ENCODE measurements at places on chromosomes 5 and 9.
A peak's percentile ranks its signal among the peaks of the same experiment; 100 is the strongest.

DNA sequence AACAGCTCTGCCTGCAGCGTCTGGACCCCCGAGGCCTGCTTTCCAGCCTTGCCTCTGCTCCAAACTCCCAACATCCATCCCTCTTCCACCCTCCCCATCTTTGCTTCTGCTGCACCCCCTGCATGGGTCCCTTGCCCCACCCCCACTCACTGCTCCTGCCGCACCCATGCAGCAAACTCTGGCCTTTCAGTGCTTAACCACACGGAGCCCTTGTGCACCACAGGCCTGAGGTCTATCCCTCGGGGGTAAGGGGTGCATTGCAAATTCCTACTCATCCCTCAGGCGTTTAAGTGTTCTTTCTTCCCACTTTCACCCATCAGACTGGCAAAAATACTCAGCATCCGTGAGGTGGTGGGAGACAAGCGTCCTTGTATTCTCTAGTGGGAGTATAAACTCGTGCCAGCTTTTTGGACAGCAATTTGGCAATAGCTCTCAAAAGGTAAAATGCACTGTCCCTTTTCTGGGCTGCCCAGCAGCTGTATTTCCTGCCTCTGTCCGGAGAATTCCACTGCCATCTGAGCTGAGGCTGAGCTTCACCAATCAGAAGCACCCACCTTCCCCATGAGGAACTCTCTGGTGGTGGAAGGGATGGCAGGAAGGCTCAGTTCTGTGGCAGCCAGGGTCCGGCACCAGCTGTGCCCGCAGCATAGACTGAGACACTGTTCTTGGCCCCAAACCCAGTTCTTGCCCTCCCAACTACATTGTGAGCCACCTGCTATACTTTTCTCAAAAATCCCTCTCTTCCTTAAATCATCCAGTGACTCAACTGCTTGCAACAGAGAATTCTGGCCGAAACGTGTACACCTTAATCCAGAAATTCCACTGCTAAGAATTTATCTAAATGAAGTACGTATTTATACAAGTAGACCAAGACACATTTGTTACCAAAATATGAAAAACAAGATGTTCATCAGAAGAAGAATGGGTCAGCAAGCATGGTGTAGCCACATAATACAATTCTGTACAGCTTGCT, 15.0 kb downstream of the PSMB7 start:
- DNase-seq, result no peak

- no peak for DNase-seq
Measured at GRCh38 chr5:180171568-180172094, 37.4 kb downstream of the RASGEF1C start.

DNA sequence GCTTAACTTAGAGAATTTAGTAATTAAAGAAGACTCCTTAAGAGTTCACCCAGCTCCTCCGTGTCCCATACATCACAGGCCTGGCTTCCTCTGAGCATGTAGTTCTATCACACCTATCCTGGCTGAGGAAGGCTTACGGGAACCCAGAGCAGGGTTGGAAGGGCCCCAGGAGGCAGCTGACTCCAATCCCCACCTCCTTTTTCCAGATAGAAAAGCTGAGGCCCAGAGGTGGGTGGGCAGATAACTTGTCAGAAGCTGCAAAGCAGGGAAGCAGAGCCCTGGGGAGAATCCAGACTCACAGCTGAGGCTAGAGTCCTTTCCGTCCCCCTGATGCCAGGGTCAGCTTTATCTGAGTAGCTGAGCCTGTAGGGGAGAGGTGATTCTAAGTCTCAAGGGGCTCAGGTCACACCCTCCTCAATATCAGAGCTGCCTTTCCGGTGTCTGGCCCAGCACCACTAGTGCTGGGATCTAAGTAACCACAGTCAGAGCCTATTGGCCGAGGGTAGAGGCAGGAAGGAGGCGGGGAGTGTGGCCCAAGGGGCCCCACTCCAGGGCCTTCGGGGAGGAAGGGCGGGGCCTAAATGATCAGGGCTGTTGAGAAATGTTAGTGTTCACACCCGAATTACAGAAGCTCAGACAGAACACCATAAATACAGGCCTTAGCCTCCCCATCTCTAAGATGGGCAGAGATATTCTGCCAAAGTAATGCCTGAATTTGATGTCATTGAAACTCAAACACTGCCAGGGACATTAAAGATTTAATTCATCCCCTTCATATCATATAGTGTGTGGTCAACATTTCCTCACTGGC, 9.9 kb downstream of the CCDC69 start:
- no peak for DNase-seq

- DNase-seq, result no peak
Measured at GRCh38 chr9:69272212-69272611, 52.8 kb upstream of the ENTREP1 start.

- no peak for DNase-seq
Measured at GRCh38 chr5:78420548-78420947, 60.1 kb downstream of the SCAMP1 start.

- no peak for DNase-seq
Measured at GRCh38 chr9:2967766-2968165, 123.9 kb upstream of the PUM3 start.

- no peak for DNase-seq
Measured at GRCh38 chr5:163535290-163535689, 29.9 kb downstream of the MAT2B start.

DNA sequence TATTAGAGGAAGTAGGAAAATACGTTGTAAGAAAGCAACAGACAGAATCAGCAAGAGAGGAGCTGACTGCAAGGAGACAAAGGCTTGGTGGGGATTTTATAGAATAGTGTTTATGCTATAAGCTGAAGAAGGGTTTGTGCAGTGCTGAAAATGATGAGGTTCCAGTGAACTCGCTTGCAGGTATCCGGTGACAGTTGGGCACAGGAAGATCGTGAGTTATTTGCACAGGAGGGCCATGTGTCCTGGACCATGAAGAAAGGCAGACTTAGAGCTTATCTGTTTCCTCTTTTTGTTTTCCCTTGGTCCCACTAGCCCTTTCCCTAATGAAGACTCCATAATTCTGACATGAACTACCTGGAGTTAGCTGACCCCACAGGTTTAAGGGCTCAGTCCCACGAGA, 61.4 kb downstream of the NXNL2 start:
- DNase-seq, result no peak

- DNase-seq, result no peak
Measured at GRCh38 chr9:84294241-84294950, 46.2 kb downstream of the SLC28A3 start.

- DNase-seq, result no peak
Measured at GRCh38 chr9:19127871-19128500, 694 bp upstream of the PLIN2 start.

DNA sequence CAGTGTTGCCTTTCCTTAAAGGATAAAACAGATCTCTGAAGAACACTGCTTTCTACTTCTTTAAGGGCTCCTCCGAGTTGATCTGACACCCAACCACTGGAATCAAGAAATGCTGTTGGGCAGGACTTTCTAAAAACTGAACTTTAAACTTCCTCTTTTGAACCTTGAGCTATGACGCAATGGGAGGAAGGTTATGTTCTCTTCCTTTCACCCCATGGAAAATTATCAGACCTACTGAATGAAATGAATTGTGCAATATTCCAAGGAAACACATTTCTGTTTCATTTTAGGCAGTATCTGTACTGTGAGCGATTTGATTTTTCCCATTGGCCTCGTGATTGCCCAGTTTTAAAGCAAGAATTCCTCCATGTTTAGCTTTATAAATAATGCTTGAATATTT, 206.0 kb upstream of the PRR16 start:
- DNase-seq, result no peak

- DNase-seq, result no peak
Measured at GRCh38 chr5:44935262-44935661, 126.5 kb downstream of the MRPS30 start.

DNA sequence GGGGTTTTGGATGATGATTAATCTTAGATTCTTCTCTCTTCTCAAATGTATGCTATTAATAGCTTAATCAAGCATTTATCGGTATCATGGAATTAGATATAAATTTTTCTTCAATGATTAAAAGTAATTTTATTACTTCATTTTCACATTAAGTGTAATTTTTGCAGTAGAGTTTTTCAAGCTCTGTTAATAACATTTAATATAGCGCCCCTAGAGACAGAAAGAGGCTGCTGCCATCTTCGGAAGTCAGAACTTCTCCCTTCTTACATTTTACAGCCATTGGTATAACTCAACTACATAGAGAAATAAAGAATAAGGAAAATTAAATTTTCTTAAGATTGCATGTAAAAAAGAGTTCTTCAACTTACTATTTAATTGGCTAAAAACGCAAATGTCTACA, 540.3 kb downstream of the GABRG2 start:
- no peak for DNase-seq

- no peak for DNase-seq
Measured at GRCh38 chr9:129405089-129405826, 215.6 kb downstream of the C9orf50 start.

GRCh38 chr5:162217037-162217436, 149.5 kb downstream of the GABRG2 start:
- no peak for DNase-seq

- DNase-seq, result no peak
Measured at GRCh38 chr5:41509399-41510175, 814 bp downstream of the PLCXD3 start.

- no peak for DNase-seq
Measured at GRCh38 chr9:111979561-111979960, 82.9 kb downstream of the UGCG start.

DNA sequence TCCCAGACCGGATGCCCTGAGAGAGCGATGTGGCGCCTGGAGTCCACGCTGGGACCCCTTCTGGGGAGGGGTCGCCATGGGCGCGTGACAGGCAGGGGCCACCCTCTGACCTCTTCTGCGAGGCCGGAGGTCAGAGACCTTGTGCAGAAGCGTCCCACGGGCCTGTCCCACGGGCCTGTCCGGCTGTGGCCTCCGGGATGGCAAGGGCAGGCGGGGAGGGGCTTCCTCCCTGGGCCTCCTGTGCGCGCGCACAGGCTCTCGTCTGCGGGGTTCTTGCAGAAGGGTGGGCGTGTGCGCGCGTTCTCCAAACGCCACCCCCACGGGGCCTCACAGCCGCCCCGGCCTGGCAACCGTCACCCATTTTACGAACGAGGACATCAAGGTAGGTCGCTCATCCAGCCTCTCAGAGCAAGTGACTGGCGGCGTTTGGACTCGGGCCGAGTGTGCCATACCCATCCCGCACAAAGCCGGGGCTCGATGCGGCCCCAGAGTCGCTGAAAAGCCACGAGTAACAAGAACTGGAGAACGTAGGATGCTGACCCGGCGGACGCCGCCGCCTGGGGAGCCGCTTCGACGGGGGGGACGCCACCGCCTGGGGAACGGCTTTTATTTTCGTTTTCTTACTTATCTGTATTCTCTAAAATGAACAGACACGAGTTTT, 897 bp downstream of the AHRR start:
- DNase-seq, result no peak

DNA sequence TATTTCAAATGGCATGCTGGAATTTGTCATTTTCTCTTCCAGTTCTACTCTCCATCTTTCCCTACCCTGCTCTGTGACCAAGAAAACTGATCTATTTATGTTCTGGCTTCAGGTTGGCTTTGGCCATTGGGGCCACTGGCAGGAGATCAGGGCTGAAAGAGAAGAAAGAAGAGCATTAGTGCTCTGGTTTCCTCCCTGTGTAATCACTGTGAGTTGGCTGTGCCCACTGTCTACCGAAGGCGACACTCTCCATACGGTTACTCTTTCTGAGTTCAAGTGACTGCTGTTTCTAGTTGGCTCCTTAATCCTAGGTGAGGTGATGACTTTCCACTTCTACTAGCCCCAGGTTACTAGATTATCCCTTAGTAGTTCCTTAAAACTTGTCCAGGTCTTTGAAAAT, 372.6 kb downstream of the PRELID2 start:
- no peak for DNase-seq

GRCh38 chr5:154740483-154740882, 14.7 kb upstream of the LARP1 start:
- peak; percentile 22 for DNase-seq

DNA sequence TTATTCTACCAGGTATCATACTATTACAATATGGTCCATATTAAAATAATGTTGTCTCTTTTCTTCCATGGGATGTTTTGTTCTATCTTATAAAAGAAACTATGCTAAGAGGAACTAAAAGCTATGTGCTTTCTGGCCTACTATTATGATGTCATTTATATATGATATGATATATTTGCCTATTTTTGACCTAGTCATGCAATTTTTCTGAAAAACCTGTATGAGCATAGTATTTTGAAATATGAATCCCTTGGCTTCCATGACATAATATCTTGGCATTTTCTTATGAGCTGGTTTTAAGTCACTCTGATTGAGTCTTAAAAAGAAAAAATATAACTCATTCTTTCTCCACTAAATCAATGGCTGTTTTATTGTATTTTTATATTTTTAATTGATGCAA, 60.7 kb downstream of the MAN2A1 start:
- no peak for DNase-seq

GRCh38 chr5:126106029-126106428, 317.2 kb upstream of the GRAMD2B start:
- no peak for DNase-seq

DNA sequence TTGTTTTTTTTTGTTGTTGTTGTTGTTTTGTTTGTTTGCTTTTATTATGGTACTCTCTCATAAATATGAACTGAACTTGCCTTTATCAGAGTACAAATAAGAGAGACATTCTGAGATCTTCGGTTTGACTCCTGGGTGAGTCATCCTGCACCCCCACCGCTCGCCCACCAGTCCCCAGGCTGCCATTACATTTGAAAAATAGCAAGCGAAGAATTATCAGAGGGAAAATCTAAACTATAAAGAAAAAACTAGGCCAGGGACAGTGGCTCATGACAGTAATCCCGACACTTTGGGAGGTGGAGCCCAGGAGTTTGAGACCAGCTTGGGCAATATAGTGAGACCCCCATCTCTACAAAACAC, 122.1 kb upstream of the MAP3K1 start:
- no peak for DNase-seq

- DNase-seq, result no peak
Measured at GRCh38 chr5:119269061-119269944, 86.5 kb upstream of the TNFAIP8 start.

- DNase-seq, result no peak
Measured at GRCh38 chr5:78776637-78777036, 128.1 kb upstream of the LHFPL2 start.

- no peak for DNase-seq
Measured at GRCh38 chr9:21833090-21833801, 30.8 kb downstream of the MTAP start.

DNA sequence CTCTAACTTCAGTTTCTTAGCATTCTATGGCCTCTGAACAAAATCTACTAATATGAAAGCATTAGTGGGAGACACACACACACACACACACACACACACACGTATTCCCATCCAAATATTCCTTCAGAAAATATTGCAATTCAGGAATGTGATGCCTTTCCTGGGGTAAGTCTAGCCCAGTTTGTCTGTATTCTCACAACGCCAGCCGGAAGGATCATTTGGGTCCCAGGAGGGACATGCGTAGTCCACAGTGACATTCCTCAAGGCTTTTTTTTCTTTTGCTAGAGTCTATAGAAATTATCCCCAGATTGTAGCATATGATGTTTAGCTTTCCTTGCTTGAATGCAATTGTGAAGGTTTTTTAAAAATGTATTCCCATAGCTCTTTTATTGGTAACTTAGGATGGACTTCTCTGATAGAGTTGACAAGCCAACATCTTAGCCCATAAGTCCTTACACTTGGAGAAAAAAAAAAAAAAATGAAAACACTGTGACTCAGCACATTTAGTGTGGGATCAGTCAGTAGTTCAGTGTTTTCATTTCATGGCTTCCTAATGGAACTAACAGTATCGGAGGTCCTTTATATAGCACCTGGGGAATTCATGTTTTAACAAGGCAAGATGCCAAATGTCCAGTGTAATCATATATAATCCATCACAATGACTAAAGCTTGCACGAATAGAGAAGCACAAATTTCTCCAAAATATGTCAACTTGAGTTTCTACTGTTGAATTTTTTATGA, 316.5 kb downstream of the DIRAS2 start:
- DNase-seq, result no peak

- DNase-seq, result no peak
Measured at GRCh38 chr5:67211926-67212325, 15.3 kb upstream of the CD180 start.
